ENCODE measurements at places on chromosomes 13 and 19. TPM values are rescaled to one million over a fixed set of nuclear protein-coding genes. Genes with fewer than 3 reads are reported as not detected.
A peak's percentile ranks its signal among the peaks of the same experiment; 100 is the strongest.

Gene MAMSTR
- 1.1 TPM for total RNA-seq

Gene LTBP4
- total RNA-seq: 75.9 TPM

Gene CCDC124
- 101 TPM for total RNA-seq

Gene CDC34
- 58.3 TPM for total RNA-seq

Gene ICAM5
- 0.41 TPM for total RNA-seq

DNA sequence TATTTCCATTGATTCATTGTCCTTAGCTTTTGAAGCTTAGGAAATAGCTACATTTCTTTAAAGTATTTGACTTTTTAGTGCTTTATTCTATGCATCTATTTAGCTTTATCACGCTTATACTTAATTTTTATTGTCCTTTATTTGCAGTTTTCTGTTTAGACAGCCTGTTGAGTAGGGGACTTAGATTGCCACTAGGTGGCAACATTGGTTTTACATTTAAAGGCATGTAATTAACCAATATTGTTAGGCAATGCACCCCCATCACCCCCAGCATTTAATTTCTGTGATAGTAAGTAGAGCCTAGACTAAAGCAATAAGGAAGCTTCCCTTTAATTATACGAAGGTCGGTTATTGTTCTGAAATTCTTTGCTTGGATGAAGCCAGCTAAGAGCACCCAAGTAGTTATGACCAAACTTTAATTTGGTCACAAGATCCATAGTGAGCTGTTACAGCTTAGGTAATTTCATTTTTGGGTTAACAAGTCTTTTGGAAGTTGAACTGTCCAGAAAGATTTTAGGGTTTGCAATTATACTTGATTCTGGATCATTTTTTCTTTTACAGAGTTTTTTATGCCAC lies 36.5 kb downstream of the B3GLCT start:
- no peak for DNase-seq

- no peak for DNase-seq
Measured at GRCh38 chr19:45347570-45348366, 7.2 kb downstream of the KLC3 start.

DNA sequence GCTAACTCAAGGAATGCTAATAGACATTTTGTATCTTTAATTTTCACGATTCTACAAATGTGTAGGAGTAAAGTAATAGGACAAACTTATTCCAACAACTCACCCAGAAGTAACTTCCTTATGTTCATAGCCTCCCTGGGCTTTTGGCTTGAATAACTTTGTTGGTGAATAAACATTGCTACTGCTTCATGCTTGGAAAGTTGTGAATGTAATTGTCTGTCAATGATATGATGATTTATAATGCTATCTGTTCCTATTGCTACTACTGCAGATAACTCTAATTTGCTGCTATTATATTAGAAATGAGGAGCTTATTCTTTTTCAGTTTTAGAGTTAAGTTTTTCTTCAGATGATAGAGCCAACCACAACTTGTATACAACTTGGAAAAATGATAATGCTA lies 307.7 kb downstream of the PCDH9 start:
- no peak for DNase-seq

DNA sequence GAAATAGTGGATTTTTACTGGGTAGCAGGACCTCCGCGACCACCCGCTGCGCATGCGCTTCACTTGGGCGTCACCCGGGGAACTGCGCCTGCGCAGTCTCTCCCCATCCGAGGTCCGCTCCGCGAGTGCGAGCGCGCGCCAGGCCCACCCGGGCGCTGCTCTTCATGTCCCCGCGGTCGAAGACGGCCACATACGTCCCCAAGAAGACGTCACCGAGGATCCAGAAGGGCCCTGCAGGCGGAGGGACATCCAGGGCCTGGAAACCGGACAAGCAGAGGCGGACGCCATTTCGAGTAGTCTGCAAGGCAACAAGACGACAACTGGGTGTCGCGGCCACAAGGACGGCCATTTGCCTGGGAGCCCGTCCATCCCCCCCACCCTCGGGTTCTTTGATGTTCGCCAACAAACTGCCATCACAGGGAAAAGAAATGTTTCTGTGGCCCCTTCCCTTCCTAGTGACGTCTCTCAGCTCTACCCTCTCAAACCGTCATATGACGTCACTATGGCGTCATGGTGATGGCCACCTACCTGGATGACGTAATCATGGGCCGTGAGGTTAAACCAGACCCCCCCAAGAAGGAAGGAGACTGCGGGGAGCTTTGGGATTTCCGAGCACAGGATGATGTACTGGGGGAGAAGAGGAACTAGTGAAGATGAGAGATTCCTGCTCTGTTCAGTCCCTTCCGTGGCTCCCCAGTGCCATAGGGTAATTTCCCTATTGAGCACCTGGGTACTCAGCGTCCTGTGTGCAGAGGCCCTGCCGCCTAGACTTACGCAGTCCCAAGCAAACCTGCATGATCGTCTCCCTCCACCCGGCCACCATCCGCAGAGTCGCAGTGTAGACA lies 6.7 kb downstream of the NAPSA start:
- DNase-seq: peak; percentile 84

DNA sequence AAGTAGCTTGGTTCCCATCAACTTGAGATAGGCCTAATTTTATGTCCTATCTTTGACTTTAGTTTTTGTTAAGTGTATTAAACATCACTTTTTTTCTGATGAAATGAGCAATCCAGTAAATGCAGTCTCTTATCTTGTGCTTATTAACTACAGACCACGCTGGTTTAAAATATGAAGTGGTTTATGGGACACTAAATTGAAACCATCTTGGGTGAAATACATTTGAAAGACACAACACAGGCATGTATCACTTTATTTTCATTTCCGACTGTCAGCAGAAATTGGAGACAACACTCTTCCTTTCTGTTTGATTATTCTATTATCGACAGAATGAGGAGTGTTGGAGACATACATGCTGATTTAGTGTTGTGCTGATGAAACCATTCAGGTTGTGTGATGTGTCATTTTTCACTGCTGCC lies 447.7 kb downstream of the GPC6 start:
- no peak for DNase-seq

- no peak for DNase-seq
Measured at GRCh38 chr19:3281026-3281425, 56.6 kb downstream of the CELF5 start.
